Thyroid gland (tissue), 4 donors: ENCODE measurements at places on chromosomes 12 and 14. TPM values are rescaled to one million over a fixed set of nuclear protein-coding genes. Genes with fewer than 3 reads are reported as not detected.

GRCh38 chr14:92785667-92786426, 8.3 kb upstream of the GOLGA5 start:
- no peaks in the 10 kb centered on the region for H3K36me3 ChIP-seq
- H3K27ac ChIP-seq, result peak overlapping the region; percentile 25
- no peak for DNase-seq
- H3K4me1 ChIP-seq, result peaks cover 10% of the 10 kb centered on the region
- no peak overlapping the region for H3K4me3 ChIP-seq

DNA sequence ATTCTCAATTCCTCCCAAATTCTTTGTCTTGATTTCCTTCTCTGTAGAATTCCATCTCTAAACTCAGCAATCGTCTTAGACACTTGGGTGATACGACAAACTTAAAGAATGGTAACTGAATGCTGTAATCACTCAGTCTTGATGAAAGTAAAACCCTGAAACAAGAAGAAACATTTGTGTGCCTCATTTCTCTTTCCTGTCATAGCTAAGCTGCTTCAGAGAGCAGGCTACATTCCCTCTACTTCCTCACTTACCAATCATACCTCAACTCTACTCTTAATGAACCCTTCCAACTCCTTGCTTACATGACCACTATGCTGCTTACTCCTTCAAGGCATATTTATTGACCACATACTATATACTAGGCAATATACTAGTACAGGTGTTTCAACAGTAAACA, 8.3 kb downstream of the MAP4K5 start:
- no peaks in the 10 kb centered on the region for H3K27me3 ChIP-seq
- H3K36me3 ChIP-seq, result no peaks in the 10 kb centered on the region
- peaks cover 3% of the 10 kb centered on the region for H3K4me1 ChIP-seq
- no peak overlapping the region for H3K27ac ChIP-seq
- H3K4me3 ChIP-seq, result no peak overlapping the region

The C3AR1 gene
- 2.9 TPM for total RNA-seq

- H3K36me3 ChIP-seq, result peaks cover 25% of the 10 kb centered on the region
- no peak for DNase-seq
- H3K4me3 ChIP-seq, result peak overlapping the region; percentile 13
- peak overlapping the region; percentile 62 for H3K27ac ChIP-seq
- H3K27me3 ChIP-seq, result no peaks in the 10 kb centered on the region
These were observed 1.5 kb downstream of the FKBP4 start for GRCh38 chr12:2796187-2796666.

- H3K27ac ChIP-seq, result no peak overlapping the region
- DNase-seq, result no peak
- H3K36me3 ChIP-seq, result no peaks in the 10 kb centered on the region
- H3K4me3 ChIP-seq, result no peak overlapping the region
- no peaks in the 10 kb centered on the region for H3K4me1 ChIP-seq
These were observed 227.7 kb upstream of the DIO3 start for GRCh38 chr14:101333335-101334280.

The HPD gene
- total RNA-seq, result 0.39 TPM
